Hematopoietic multipotent progenitor cell treated with erythropoietin and hydrocortisone succinate and interleukin-3 and kit ligand, for 15 days (in vitro differentiated cells): ENCODE measurements at places on chromosomes 2 and 18.

DNA sequence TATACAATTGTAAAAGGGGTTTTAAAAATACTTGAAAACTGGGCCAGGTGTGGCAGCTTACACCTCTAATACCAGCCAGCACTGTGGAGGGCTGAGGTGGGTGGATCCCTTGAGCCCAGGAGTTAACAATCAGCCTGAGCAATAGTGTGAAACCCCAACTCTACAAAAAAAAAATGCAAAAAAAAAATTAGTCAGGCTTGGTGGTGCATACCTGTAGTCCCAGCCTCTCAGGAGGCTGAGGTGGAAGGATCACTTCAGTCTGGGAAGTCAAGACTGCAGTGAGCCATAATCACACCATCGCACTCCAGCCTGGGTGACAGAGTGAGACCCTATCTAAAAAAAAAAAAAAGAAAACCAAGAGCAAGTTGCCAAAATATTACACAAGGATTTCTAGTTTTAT, 182.7 kb downstream of the UBE2E3 start:
- DNase-seq = no peak

- no peak for DNase-seq
These were observed 35.9 kb upstream of the SCN9A start for GRCh38 chr2:166411473-166412230.

DNA sequence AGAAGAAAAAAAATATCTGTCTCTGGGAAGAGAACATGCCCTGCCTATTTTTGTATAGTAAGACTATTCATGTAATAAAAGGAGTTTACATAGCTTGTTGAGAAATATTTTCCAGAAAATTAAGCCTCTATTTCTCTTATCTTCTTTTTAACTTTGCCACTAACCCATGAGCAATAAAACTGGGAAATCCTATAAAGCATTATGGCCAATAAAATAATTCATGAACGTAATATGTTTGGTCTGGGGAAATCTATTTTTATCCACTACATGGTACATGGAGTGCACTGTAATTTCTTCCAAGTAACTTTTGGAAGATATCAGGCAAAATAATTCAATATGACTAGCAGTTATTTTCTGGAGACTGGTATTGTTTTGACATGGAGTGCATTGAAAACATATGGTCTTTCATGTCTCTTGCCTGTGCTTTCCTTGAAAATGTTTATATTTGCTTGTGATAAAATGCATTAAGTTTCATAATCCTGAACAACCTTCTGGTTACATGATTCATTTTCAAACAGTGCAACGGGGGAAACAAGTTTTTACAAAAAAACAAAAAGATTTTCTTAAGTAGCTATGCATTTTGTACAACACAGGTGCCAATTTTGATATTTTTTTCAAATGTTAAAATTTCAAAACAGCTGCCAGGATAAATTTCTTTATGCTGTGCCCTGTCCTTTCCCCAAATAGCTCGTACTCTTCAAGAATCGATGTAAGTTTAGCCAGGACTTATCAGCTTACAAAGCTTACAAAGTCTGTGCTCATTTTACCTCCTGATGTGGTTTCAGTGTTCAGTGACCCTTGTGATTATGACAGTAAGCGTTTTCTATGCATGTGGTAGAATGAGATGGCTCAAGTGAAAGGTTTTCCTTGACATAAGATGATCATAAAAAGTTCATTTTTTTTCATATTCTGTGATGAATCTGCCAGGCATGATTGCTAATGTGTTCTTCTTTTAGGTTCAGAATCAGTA, 194.5 kb downstream of the UBE2E3 start:
- DNase-seq = no peak

DNA sequence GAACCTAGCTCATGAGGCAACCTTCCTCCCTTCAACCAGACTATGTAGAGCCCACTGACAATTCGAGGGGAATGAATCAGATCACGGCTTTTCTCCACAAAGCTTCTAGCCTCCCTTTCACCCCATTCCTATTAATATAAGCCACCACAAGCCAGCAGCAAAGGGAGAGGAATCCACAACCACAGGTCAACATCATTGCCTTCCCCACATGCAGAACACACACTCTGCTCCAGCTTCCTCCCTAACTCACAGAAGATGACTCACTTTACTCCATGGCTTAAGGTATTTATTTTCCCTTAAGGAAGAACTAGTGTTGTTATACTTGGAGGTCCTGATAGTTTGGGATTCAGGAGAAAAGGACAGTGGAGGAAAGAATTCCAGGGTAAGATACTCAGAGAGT, 272.2 kb downstream of the C1D start:
- no peak for DNase-seq

- no peak for DNase-seq
These were observed 414.4 kb upstream of the ETAA1 start for GRCh38 chr2:66982766-66983165.

DNA sequence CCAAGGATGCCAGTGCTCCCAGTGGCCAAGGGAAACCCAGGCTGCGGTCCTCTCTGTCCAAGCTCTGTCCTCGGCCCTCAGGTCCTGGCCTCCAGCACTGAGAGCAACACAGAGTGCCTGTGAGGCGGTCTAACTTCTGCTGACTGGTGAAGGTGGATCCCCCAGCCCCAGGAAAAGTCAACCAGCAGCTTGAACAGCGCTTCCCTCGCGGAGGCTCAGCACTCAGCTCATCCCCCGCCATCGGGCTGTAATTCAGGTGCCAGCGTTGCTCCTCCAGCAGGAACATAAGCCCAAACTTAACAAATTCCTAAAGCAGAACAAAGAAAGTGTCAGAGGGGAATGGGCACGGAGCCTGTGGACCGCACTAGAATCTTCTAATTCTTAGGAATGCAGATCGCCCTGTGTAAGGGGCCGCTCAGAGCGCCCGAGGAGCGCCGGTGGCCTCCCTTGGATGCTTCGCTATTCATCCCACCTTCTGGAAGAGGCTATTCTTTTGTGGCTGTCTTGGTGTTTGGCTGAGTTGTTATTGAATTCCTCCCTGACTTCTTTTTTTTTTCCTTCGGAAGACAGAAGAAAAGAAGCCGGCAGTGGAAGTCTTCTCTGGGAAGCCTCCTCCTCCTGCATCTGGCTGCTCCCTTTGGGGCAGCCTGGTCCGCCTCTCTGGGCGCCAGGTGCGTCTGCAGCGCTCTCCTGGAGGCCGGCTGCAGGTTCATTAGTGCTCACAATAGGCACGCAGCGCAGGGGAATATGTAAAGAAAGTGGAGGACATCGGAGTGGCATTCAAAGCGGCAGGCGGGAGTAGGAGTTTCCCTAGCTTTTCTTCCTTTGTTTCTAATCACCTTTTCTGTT, 905.6 kb downstream of the TSN start:
- no peak for DNase-seq

- DNase-seq = no peak
These were observed 317.9 kb upstream of the UBE2E3 start for GRCh38 chr2:180662521-180662920.

DNA sequence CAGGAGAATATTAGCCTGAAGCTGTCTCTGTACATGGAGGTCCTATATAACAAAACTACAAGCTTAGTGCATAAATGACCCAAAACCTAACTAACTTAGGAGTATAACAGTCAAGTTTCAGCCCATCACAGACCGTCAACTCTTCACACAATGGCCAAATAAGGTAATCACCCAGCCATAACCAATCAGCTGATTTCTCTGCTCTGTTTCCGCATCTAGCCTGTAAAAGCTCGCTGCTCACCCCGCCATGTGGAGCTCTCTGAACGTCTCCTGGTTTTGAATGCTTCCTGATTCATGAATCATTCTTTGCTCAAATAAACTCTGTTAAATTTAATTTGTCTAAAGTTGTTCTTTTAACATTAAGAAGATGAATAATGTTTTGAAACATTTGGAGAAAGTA, 593.6 kb downstream of the TMX3 start:
- DNase-seq = no peak

DNA sequence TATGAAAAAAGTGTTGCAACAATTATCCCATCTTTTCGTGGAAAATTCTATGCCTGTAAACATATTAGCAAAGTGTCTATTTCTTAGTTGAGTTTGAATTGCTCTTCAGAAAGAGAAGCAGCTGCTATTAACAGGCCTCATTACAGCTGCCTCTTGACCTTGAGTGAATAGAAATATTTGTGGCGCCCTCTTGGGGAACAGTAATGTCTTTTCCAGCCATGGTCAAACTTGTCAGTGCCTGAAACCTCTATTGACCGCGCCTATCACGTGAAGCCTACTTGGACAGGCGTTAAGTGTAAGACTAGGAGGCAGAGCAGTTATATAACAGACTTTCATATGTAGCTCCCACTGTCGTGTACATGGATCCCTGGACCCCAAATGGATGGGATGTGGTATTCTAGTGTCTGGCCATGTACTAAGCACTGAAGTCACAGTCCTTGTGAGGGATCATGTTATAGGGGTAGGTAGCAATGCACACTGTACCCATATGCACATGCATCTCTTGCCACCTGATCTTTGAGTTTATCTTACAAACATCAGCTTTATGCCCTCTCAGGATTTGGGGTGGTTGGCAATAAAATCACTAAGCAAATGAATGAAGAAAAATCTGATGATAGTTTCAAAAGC, 245.0 kb downstream of the PTGR3 start:
- DNase-seq = peak; percentile 15

- no peak for DNase-seq
These were observed 94.0 kb downstream of the C1QL2 start for GRCh38 chr2:119064567-119064966.

DNA sequence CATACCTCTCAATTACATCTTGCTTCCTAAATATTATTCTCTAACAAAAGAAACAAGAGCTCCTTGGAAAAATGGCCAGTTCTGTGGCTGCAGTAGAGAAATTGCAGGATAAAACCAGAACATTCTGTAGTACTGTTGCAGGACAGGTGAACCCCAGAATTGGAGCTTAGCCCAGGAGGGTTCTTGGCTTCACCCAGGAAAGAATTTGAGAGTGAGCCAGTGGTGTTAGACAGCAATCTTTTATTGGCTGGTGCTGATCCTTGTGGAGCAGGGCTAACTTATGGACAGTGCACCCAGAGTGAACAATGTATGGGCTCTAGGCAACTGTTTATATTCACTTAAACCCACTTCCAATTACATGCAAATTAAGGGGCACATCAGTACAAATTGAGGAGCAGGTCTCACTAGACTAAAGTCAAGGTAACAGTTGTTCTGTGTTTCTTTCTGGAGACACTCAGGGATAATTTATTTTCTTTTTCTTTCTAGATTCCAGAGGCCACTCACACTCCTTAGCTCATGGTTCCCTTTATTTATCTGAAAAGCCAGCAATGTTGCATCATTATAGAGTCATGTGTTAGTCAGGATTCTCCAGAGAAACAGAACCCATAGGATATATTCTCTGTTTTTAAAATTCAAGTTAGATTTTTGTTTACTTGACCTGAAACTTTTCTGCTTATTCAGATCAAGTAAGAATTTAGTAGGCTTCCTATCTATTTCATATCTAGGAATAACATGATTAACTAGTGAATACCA, 348.1 kb downstream of the CCDC85A start:
- DNase-seq = no peak

- no peak for DNase-seq
These were observed 7.3 kb downstream of the TMEM178A start for GRCh38 chr2:39673018-39673417.

- DNase-seq = no peak
These were observed 1167.5 kb downstream of the DPP10 start for GRCh38 chr2:115609978-115610377.

DNA sequence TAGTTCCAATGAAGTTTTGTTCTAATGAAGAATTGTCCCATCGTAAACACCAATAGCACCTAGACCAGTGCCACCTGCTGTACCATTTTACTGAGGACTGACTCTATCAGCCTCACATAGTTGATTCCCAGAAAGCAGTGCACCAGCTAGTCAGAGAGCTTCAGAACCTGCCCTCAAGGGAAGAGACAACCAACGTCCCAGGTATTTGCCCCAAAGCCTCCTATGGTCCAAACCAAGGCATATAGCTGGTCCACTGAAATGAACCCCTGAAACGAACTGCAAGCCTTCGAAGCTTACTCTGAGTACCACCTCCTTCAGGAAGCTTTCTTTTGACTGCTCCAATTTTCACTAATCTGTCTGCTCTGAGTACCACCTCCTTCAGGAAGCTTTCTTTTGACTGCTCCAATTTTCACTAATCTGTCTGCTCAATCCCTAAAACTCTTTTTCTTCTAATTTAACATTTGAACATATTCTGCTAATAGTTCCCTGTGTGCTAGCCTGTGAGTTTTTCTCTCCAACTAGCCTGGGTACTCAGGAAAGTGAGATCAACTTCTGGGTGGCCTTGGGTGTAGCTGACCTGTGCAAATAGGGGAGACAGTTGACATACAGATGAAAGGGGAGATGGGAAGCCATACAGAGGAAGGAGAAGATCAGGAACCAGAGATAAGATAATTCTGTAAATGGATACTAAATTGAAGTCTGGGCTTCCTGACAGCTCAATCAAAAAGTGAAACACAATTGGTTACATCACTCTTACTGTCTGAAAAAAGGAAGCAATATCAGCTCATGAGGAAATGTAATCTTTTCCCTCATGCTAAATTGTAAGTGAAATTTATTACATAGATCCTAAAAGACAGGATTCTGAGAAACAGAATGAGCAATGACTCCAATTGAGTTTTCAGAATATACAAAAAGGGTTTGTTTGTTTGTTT, 33.5 kb upstream of the EML4 start:
- no peak for DNase-seq

DNA sequence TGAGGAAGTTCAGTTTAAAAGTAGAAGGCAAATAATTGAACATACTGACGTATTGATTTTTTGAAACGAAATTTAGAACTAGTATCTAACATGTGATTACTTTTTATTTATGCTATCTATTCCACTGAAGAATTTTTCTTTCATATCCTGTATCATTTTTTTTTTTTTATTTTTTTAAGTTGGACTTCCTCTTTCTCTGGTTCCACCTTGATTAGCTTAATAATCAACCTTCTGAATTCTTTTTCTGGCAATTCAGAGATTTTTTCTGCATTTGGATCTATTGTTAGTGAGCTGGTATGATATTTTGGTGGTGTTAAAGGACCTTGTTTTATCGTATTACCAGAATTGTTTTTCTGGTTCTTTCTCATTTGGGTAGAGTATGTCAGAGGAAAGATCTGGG, 411.2 kb downstream of the SOX11 start:
- no peak for DNase-seq

- DNase-seq = no peak
These were observed 54.9 kb downstream of the MAPRE2 start for GRCh38 chr18:35095983-35096676.

DNA sequence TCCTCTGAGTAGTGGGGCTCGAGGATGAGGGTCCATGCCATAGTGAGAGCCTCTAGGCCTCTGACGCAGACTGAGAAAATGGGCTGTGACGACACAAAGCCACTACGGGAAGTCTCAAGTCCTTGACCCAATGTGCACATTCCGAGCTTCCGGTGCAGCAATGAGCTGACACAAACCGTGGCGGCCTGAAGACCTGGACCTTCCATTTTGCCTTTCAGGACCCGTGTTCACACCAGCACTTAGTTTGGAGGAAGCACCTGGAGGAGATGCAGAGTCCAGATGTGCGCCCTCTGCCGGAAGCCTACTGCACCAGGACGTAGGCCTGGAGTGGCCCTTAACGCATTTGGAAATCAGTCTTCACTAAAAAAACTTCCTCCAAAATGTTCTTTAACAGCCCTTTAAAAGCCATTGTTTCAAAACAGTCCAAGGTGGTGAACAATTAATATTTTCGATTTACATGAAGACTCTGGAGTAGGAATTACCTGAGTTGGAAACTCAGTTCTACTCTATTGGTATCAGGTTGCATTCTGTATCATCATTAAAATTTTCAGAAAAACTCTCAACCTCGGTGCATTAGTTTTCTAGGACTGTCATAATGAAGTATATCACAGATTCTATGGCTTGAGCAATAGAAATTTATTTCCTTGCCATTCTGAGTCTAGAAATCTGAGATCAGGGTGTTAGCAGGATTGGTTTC, 33.9 kb downstream of the BMP10 start:
- DNase-seq = peak; percentile 78

GRCh38 chr2:179613701-179614100, 247.7 kb downstream of the ZNF385B start:
- no peak for DNase-seq

- DNase-seq = no peak
These were observed 208.9 kb downstream of the ASB1 start for GRCh38 chr2:238635647-238636051.
